ENCODE measurements at places on chromosomes 1 and 21. TPM values are rescaled to one million over a fixed set of nuclear protein-coding genes. Genes with fewer than 3 reads are reported as not detected.

Gene MAN1C1
- 6.5 TPM for total RNA-seq

Gene ACTN2
- 0.56 TPM for total RNA-seq

Gene CSMD2
- total RNA-seq, result 0.56 TPM

Gene FHAD1
- 0.19 TPM for total RNA-seq

Gene MPC2
- total RNA-seq, result 50.7 TPM

Gene PHF13
- 9.3 TPM for total RNA-seq

Gene LMX1A
- not detected for total RNA-seq

Gene NBPF6
- not detected for total RNA-seq

Gene CLCNKB
- under 0.01 TPM for total RNA-seq

Gene SLC25A34
- 0.38 TPM for total RNA-seq

Gene RGS8
- total RNA-seq, result 0.28 TPM

Gene CTBS
- 9.6 TPM for total RNA-seq

Gene C1orf210
- not detected for total RNA-seq

Gene LYPD8
- not detected for total RNA-seq

Gene C8B
- total RNA-seq, result not detected

Gene TEDDM1
- not detected for total RNA-seq

All from regular cardiac myocyte (primary cell).